GM12865 (cell line): ENCODE measurements at places on chromosomes 1 and 21.

- DNase-seq: no peak
Observed at GRCh38 chr1:17561247-17561548, 21.7 kb downstream of the ARHGEF10L start.

- DNase-seq: peak; percentile 7
Observed at GRCh38 chr1:191206513-191207207, 729.0 kb upstream of the BRINP3 start.

DNA sequence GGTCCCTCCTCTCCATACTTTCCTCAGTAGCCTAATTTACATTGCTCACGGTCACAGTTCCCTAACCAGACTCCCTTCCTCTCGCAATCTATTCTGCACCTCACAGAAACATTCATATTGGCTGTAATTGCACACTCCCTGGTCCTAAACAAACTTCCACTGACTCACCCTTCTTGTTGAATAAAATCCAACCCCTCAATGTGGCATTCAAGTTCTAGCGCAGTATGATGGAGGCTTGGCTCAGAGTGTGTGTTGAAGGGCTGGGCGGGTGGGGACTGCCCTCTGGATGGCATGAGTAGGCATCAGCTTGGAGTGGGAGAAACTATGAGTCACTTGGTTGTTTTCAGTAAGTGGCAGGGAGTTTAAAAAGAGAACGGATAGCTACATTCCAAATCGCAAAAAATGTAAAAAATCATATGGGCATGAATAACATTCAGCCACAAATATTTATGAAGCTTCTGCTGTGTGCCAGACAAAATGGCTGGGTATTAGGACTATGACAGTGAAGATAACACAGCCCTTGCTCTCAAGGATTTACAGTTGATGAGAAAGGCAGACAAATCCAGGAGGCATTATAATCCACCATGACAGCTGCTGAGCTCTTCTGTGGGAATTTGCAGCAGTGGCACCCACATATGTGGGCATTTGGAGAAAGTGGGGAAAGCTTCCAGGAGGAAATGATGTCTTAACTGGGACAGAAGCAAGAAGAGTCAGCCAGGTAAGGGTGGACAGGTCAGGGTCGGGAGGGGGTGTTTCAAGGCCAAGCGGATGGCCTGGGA, 42.2 kb upstream of the LYST start:
- DNase-seq: no peak

DNA sequence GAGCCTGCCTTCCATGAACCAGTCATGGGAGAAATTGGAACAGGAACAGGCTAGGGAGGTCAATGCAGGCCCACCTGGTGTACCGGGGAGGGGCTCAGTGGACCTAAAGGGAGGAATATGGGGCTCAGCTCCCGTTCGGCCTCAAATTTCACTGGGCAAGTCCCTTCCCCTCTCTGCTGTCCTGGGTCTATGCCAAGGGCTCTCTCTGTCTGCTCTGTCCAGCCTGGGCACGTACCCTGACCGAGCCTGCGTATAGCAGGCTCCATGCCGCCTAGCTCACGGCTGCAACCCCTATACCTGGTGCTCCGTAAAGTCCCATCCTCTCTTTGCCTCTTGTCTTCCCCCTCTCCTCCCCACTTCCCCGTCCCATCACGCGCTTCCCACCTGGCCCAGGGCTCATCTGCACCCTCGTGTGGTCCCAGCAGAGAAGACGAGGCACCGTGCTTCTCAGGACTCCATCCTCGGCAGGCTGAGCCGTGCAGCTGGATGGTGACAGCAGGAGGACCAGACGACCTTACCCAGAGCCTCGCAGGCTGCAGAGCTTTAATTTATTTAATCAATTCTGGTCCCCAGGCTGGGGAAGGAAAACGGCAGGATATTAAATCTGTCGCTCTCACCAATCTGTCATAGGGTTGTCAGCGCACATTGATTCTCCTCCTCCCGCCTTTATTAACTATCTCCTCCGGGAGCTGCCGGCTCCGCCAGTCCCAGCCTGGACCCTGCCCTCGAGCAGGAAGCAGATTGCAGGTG, 25.0 kb upstream of the DISP3 start:
- DNase-seq: no peak

GRCh38 chr1:183287191-183287675, 101.2 kb downstream of the LAMC2 start:
- no peak for DNase-seq

GRCh38 chr1:24919791-24920532, 10.1 kb downstream of the RUNX3 start:
- DNase-seq: no peak

DNA sequence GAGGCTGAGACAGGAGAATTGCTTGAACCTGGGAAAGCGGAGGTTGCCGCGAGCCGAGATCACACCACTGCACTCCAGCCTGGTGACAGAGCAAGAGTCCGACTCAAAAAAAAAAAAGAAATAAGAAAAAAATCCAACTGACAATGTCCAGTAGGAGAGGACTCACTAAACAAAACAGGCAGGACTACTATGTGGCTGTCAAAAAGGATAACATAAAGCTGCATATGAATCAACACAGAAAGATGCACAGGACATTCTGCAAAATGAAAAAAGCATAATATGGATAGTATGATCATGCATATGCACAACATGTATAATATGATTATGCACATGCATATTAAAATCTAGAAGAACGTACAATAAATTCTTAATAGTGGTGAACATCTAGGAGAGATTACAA, 80.7 kb downstream of the JAK1 start:
- DNase-seq: no peak

GRCh38 chr1:188043536-188044245, 1214.9 kb downstream of the PLA2G4A start:
- DNase-seq: no peak

DNA sequence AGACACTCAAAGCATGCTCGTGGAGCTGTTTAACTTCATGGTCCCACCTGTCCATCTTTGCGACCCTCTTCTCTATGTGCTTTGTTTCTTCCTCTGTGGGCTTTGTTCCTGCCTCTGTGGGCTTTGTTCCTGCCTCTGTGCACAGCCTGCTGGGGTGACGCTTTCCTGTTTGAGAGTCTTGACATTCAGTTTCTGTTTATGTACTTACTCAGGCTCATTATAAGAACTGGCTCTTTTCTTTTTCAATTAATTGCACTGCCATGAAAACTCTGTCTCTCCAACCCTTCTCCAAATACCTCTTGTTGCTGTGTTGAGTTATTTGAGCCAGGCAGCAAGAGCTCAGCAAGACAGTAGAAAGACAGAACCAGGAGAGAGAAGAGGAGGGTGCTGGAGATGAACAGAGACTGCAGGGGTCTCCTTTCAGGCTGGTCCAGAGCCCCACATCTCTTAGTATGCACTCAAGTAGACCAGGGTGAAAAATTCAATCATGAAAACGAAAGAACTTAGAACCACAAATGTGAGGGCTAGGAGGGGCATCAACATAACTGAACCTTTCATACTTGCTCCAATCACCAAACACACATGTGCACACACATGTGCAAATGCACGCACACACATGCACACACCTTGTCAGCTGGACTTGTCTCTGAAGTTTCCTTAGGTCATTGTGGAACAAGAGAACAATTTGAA, 88.3 kb upstream of the SGIP1 start:
- peak; percentile 88 for DNase-seq

DNA sequence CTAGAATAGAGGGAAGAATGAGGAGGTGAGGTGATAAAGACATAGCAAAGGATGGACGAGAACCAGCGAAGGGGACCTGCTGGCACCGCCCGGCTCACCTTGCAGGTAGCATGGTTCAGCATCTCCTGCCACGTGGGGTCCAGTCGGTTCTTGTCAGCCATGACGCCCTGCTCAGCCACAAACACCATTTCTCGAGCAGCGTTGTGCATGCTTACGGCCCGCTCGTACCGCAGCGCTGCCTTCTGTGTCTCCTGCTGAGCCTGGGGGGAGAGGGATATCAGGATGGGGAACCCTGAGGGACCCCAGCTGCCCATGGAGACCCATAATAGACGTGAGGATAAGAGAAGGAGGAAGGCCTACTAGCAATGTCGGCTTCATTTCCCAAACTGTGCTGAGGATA, 11.4 kb downstream of the SH3BP5L start:
- DNase-seq: no peak

GRCh38 chr1:99110140-99111041, 105.7 kb upstream of the PLPPR5 start:
- no peak for DNase-seq

DNA sequence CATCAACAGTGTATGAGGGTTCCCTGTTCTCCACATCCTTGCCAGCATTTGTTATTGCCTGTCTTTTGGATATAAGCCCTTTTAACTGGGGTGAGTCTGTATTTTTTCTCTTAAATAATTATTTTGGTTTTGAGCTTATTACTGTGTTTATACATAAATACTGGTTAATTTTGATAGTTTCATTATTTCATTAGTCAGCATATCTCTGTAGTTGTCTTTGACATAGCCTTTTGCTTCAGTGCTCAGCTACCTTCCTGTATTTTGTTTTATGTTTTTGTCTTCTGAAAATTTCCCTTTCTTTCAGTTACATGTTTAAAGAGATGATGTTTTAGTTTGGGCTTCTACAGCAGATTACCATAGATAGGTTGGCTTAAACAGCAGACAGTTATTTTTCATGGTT, 138.1 kb downstream of the XPR1 start:
- DNase-seq: no peak

GRCh38 chr1:160291248-160292220, 6.6 kb upstream of the PEX19 start:
- peak; percentile 81 for DNase-seq

DNA sequence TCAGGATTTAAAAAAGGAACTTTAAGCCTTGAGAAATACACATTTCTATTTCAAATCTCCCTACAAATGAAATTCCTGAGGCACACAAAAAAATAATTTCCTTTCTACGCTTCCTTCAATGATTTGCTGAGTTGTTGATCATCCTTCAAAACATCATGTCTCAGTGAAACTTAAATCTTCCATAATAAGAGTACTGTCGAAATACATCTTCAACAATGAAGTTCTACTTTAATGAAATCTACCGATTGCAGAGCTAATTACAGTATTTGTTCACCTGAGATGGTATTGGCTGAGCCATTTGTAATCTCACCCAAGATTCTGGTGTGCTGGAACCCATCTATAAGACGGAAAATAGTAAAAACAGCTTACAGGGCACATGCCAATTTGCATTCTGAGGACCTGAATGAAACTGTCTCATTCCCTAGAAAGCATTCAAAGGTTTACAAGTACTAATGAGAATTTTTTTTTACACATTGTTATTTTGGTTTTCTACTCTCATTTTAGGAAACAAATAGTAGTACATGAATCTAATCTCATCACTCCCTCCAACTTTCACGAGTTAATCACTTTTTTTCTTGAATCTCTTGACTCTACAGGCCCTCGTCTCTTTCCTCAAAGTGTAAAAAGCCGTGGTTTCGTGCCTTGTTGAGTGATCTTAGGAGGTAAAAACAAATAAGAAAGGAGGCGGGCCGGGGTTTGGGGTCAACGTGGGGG, 1.1 kb downstream of the CHML start:
- DNase-seq: peak; percentile 31

- no peak for DNase-seq
Observed at GRCh38 chr1:151897991-151898431, 11.3 kb downstream of the THEM4 start.

GRCh38 chr1:246591504-246591903, 25.2 kb downstream of the CNST start:
- DNase-seq: peak; percentile 87

DNA sequence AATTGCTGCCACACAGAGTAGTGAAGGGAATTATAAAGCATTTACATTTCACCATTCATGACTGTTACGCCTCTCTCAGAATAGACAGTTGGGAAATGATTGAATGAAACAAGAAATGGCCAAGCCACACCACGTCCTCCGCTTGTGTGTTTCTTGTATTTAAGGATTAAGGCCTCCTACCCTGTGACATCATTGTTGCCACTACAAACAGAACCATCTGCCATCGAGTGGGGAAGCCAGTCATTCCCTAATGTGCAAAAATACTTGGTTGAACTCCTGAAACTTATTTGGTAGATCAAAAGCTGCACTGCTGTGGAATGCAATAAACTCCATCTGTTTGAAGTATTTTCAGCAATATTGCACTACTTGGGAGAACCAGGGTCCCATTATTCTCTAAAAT, 99.0 kb upstream of the C1orf105 start:
- no peak for DNase-seq

- DNase-seq: no peak
Observed at GRCh38 chr1:184665360-184665759, 89.3 kb downstream of the EDEM3 start.

GRCh38 chr1:230084408-230085177, 17.6 kb downstream of the GALNT2 start:
- peak; percentile 61 for DNase-seq

- DNase-seq: no peak
Observed at GRCh38 chr1:243266231-243266630, 10.4 kb downstream of the SDCCAG8 start.

DNA sequence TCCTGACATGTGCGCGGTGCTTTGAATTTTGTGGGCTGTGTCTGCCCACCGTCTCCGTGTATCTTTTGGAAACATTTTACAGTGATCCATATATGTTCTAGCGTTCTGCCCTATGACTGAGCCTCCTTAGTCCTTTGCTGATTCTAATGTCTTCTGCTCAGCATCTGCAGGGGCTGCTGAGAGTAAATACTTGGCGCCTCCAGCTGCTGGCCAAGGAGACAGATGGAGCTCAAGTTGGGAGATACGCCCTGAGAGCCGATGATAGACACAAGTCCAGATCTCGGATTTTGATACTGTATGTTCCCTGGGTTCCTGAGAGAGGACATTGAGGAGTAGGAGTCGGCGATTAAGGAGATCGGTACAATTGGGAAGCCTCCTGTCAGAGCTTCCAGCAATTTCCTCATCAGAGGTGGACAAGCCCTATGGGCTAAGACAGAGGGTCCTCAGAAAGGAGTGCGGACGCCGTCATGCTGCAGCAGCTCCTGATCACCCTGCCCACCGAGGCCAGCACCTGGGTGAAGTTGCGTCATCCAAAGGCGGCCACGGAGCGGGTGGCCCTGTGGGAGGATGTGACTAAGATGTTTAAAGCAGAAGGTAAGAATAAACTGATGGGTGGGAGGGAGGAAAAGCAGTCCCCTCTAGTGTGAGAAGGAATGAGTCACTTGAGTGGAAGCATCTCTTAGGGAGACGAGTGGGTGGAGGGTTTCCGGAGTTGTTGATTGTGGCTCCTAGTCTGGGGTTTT, 390 bp downstream of the ZFP69B start:
- peak; percentile 81 for DNase-seq
